ENCODE measurements at places on chromosomes 1 and 21.

DNA sequence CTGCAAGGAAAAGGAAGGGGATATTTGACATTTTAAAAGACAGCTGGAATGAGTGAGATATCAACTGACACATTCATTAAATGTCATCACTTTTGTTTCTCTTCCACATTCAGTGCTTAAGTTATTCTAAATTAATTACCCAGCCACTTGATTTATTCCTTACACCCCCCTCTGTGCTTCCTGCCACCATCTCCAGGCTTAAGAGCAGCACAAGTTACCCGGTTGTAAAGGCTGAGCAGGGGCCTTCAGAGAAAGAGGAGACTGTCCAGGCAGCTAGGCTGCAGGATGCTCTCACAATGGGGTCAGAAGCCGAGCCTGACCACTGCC lies 71.4 kb downstream of the SYT6 start:
- no peak for DNase-seq

DNA sequence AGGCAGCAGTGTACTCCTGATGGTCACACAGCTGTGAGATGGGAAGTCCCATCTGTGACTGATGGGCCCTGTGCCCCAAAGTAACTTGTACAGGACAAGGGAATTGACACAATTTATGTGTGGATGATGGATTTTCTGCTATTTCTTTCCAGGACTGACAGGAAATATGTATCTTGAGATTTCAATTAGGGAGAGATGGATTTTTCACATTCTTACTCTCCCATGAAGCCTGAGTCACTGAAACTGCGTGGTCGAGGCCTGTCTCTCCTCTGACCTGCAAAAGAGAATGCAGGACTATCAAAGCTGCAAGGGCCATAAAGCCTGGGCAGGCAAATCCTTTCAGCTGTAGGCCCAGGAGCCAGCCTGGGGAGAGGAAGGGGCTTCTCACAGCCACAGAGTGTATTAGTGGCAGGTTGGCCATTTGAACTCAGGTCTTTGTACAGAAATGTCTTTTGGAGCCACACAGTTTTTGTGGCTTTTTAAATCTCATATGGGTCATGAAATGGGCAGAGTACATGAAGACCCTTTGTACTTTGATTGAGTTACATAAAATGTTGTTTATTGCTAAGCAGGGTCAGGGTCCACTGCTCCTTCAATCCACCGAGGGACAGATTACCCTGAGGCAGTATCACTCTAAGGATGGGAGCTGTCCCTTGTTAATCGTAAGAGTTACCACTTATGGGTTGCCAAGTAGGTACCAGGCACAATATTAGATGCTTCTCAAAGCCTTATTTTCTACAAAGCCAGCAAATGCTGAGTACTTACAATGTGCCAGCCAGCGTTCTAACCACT lies 14.8 kb downstream of the ALX3 start:
- no peak for DNase-seq

DNA sequence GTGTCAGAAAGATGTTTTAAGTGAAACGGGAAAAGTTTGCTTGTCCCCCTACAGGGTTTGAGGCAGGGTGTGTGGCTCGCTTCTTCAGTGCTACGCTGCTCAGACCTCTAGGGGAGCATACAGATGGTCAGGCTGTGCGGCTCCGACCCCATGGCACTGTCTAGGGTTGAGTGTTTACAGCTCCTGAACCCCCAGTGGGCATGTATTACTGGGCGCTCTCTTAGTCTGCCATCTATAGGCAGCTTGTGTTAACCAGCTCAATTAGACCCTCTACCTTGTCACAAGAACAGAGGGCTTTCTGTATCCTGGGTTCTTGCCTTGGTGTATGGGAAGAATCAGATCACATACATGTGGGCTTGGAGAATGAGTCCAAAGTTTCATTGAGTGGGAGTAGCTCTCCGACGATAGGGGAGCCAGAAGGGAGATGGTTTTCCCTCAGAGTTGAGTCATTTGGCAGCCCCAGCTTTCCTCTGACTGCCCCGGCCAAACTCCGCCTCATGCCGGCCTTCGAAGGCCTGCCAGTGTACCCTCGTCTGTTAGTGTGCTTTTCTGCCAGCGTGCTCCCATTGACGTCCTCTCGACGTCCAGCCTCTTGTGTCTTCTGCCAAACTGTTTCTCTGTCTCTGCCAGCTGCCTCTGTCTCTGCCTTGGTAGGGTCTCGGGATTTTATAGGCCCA lies 38.6 kb upstream of the ADGRL4 start:
- DNase-seq: no peak

DNA sequence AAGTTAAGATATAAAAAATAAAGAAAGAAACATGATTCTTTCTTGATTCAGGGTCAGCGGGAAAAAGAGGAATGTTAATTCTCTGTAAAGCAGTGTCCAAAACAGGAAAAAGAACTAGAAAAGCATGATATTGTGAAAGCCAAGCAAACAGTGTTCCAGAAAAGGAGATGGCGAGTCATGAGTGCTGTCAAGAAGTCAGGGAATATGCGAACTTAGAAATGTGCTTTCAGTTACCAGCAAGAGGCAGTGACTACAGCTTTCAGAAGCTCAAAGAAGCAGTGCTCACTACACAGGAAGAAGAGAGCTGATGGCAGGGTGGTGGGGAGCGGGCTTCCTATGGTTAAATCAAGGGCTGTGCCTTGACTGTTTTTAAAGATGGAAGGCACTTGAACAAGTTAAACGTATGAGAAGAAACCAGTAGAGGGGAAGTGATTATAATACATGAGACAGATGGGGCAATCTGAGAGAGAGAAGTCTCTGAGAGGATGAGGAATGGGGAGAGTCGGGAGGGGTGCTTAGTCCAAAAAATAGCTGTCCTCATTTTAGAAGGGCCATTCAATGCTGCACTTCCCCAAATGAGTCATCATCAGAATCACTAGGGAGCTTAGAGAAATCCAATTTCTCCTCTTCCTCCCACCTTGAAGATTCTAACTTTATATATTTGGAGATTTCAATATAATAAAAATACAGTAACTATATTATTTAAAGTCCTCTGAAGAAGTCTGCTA lies 90.4 kb downstream of the KCNK1 start:
- DNase-seq: no peak

- DNase-seq: no peak
These were observed 1071.9 kb upstream of the TMPRSS15 start for GRCh38 chr21:19475525-19475924.

DNA sequence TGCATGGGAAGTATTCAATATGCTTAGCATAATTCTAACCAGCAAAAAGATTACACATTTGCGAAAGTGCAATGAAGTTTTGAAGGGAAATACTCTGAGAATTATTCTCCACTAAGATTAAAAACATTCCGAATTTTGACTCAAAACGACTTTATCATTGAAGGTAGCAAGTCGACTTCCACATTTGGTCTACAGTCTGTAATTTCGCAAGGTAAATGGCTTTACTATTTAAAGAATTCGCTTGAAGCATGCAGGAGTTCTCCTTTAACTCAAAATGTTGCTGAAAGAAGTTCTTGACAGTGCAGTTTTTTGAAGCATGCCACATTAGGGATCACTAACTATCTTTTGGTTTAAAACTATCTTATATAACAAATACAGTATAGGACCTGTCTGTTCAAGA lies 161.0 kb upstream of the HP1BP3 start:
- DNase-seq: no peak

- DNase-seq: no peak
These were observed 104.8 kb downstream of the RGS2 start for GRCh38 chr1:192913683-192914082.

DNA sequence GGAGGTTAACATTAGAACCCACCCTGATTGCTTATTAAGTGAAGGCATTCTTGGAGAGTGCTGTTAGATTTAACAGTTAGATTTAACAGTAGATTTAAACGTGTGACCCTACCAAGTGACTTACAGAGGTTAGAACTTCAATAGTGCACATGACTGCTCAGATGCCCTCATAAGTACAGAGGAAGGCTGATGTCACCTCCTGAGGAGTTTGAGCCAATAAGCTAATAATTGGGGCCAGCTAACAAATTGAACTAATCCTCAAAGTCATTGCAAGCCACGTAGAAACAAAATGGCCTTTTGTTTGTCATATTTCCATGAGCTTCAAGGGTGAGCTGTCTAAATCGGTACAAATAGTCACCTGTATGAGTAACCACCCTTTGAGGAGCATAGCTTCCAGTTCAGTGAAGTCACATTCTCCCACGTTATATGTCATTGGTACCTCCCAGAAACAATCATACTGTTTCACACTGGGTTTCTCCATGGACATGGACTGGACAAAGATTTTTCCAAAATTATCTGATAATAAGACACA lies 11.7 kb downstream of the AVPR1B start:
- no peak for DNase-seq

- no peak for DNase-seq
These were observed 83.6 kb upstream of the VAV3 start for GRCh38 chr1:108048301-108049177.

- no peak for DNase-seq
These were observed 543.0 kb upstream of the DAB1 start for GRCh38 chr1:57966751-57967406.

DNA sequence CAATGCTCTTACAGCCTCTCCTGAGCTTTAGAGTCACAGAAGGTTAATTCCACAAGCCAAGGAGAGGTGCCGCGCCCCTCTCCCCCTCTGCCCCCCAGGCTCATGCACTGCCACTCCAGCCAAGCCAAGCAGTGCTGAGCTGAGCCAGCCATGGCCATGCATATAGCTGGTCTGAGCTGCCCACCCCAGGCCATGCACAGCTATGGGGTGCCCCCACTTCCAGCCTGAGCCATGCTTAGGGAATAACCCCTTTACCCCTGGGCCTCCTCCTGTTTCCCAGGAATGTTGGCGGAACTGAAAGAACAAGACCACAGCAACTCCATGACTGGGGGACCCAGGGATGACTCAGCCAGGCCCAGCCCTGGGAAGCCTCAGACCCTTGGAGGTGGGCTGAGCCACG lies 34.0 kb upstream of the MAGOH start:
- DNase-seq: no peak

DNA sequence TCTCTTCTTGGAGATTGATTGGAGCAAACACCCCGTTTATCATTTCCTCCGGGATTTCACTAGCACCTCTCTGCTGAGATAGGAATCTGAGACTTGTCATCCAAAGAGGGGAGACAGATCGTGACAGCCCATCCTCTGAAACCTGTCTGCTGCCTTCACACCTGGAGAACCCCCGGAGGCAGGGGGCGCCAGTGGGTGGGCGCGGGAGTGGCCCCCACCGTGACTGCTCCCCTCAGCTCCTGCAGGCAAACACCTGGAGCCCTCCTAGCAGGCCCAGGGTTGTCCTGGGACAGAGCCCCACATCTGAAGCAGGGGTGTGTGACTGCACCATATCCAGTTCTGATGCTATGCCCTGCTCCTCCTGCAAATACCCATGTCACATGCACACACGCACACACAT lies 209.5 kb upstream of the POU3F1 start:
- DNase-seq: no peak

- DNase-seq: no peak
These were observed 64.1 kb upstream of the TMEM51 start for GRCh38 chr1:15089258-15089992.

DNA sequence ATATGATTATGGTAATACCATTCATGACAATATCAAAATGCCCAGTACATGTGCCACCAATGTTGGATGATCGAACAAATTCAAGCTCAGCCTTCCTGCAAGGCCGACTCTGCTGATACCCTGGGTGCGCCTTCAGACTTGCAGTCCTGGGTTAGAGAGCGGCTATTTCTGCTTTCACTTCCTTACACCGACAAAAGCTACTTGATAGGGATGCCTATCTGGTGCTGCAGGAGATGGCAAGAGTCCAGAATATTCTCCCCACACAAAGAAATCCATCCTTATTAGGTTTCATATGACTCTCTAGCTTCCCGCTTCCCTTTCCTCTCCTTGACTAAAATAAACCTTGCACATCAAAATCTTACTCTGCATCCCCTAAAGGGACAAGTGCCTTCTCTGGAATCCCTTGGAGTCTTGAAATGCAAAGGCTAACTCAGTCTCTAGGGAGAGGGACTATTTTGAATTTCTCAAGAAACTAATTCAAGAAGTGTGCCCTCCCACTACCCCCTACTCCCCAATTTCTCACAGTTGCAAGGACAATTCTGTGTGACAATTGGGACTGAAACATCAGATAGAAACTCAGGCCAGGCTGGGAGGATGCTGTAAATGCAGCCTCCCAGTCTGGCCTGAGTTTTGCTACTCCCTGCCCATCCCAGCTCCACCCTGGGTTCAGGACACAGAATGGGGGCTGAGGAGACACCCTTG lies 103.1 kb upstream of the USP24 start:
- DNase-seq: no peak

DNA sequence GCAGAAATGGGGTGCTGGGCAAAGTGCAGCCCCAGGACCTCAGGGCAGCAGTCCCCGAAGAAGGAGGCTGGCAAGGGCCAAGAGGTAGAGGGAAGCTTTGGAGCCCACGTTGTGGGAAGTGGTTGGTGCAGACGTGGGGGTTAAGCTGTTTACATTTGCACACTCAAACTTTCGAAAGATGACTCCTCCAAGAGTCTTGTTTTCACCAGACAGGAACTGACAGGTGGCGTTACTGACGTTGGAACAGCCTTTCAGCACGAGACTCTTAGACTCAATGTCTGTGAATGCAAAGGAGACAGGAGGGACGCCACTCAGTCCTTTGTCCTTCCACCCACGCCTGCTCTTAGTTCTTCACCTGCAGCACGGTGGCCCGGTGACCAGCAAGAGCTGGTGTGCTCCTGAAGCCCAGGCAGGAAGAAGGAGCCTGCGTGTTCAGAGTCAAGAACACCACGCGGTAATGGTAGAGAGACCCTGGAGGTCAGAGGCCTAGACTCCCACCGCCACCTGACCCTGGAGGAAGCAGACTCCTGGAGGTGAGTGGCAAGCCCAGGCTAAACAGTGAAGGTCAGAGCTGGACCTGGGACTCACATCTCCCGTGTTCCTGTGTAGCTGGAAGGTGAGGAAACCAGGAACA lies 15.9 kb downstream of the LYPD8 start:
- no peak for DNase-seq

DNA sequence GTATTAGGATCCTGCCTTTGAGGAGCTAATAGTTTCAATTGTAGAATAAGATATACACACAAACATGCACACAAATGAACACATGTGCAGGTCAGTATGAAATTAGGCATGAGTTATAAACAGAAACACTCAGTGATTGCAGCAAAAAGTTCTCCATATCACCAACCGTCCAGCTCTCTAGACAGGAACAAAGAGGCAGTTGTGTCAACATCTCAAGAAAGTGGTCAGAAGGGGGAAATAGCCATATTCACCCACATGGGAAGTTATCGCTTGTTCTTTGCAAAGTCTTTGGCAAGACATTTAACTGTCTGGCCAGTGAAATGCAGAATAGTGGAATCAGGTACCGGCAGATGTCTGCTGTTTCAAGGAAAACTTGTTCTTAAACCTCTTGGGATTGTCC lies 29.4 kb upstream of the PIGC start:
- DNase-seq: no peak

GRCh38 chr1:17752356-17752755 lies 2.8 kb upstream of the ACTL8 start:
- no peak for DNase-seq

- no peak for DNase-seq
These were observed 81.9 kb upstream of the PRRC2C start for GRCh38 chr1:171403393-171403792.

DNA sequence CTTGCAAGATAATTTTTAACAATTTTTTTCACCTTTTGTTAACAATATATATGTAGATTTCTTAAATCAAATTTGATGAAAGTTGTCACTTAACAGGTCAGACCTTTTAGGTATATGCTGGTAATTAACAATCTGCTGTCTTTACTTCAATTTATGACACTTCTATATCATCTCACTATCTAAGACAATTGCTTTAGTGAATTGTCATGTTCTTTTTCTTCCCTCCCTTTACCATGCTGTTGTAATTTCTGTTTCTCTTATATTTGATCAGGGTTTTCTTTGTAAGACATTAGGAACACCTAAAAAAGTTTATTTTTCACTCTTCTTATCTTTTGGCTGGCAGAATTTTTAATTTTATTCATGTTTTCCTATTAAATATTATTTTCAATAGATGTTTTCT lies 2.0 kb downstream of the IFI16 start:
- no peak for DNase-seq

All from amygdala (tissue), 56 donors.